ENCODE measurements at places on chromosomes 1 and 21.

GRCh38 chr1:118145721-118146120 is 39.3 kb downstream of the SPAG17 start:
- DNase-seq: no peak

DNA sequence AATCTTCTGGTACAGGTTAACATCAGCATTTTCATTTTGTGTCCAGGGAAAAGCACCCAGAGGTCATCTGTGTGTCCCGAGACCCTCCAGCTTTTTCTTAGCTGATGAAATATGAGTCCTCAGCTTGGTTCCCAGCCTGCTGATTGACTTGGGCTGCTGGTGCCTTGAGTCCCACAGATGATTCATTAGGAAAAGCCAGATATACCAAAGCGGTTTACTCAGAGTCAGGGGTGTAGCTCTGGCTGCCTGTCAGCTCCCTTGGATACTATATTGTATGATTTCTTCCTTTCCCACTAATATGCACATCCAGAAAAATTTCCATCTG is 43.7 kb upstream of the MAB21L3 start:
- DNase-seq: no peak

GRCh38 chr1:25569597-25570396 is 26.4 kb downstream of the LDLRAP1 start:
- no peak for DNase-seq

DNA sequence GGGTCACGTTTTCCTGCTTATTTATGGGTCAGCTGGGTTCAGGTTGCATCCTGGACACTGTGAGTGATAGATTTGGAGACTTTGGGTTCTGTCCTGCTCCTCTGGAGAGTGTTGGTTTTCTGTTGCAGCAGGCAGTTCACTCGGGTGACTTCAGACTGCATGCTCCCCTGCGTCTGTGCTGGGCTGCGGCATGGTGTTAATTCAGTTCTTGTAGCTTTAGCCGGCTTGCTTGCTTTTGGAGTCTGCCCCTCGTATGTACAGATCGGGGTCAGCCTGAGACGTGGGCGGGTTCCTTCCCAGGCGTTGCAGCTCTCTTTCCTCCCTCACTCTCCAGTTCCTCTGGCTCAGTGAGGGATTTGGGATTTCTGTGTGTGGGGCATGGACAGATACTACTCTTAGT is 38.0 kb downstream of the PCNT start:
- DNase-seq: no peak

DNA sequence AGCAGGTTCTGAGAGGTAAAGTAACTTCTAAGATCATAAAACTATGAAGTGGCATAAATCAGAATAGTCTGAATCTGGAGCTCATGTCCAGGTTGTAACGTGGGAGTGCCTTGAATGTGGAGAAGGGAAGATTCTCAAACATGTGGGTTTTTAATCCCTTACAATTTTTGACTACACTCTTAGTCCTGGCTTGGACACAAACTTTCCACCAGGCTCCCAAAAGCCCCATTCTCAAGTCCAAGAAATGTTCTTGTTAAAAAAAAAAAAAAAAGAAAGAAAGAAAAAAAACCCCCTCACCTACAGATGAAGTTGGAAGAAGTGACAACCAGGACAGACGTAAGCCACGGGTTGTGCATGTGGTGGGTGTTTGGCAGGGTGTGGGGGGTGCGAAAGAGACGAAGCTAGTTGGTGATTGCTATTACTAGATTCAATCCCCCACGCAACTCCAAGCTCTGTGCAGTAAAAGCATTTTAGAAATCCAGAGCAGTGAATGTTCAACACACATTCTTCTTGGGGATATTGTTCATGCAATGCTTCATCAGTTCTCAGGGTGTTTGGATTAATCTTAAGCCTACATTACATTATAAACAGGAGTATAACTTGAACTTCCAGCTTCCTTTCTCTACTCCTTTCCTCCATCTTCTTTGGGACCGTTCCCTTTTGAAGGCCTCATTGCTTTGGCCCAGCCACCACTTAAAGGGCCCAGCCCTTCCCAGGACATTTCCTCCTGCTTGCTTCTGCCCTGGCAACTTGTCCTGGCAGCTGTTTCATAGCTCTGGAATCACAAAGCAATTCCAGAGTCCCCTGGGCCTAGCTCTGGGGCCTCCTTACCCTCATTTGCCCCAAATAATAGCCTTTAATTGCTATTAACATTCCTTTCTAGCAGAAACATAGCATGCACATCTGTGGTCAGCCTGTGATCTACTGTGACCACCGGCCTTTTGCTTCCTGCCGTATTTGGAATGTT is 41.8 kb downstream of the PHC2 start:
- no peak for DNase-seq

DNA sequence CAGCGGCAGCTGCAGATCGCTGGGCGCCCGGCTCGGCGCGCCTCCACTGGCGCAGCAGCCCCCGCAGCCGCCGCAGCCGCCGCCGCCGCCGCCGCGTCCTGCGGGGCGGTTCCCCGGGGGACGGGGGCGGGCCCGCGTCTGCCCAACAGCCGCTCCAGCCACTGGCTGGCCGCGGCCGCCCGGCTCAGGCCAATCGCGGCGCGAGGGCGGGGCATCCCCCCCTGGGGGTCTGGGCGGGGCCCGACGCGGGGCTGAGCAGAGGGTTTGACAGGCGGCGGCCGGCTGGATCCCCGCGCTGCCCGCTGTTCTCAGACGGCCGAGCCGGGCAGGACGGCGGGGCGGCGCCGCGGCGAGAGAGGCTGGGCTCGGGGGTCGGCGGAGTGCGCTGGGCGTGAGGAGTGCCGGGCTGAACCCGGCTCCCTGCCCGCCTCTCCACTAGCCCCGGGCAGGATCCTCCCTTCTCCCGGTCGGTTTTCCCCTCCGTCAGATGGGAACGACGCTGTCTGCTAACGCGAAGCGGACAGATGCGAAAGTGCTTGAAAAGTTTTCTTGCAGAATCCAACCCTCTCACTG is at the start of gene GLIS1:
Gene GLIS1, minus strand, starts transcription at position 56 of the 573 bp plus-strand sequence. CDS start 1,100 bp downstream, outside the sequence.
- DNase-seq: peak; percentile 64

DNA sequence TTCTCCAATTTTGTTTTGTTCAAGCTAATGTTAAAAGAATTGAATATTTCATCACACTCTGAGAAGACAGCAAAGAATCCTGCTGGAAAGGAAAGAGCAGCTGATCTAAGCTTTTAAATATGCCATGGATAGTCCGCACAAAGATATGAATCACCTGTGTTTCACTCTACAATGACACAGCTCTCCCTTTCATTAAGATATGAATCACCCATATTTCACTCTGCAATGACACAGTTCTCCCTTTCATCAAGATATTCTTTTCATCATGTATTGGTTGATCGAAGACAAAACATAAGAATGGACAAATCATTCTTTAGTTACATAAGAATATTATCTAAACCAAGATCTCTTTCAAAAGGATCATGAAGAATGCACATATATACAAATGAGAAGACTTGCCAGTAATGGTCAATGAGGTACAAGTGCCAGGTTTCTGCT is 367.3 kb downstream of the SMYD3 start:
- DNase-seq: no peak

DNA sequence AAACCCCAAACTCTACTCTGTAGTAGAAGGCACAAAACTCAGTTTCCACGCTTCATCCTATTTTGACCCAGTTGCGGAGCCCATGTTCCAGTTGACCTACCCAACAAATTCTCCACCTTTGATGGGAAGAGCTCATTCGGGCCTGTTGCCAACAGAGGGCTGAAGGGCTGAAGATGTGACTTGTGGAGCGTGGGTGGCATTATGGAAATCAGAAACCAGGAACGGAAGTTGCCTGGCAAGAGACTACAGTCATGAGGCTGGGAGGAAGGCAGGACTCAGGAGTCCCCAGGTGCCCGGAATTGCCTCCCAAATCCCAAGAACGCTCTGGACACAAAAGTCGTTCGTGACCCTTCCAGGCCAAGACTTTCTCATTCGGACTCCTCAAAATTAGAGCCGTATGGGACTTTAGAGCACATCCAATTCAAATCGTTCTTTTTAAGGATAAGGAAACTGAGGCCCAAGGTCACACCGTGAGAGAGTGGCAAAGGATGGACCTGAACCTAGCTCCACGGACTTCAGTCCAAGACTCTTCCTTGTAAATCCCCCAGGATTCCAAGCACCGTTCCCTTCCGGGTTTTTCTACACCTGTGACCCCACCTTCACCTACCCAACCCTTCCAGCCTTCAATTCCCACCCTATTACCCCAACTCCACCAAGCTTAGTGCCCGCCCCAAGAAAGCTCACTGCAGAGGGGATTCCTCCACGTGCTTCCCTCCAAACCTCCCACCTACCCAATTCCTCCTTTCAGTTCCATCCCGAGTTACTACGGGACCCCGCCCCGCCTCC is 739 bp downstream of the SMG5 start:
- peak; percentile 41 for DNase-seq

- DNase-seq: no peak
These were observed 247.8 kb downstream of the RRAGC start for GRCh38 chr1:38611664-38612211.

- no peak for DNase-seq
These were observed 1.0 kb upstream of the ERG start for GRCh38 chr21:38499296-38499695.

- DNase-seq: no peak
These were observed 12.3 kb downstream of the KCNA2 start for GRCh38 chr1:110593902-110594301.

DNA sequence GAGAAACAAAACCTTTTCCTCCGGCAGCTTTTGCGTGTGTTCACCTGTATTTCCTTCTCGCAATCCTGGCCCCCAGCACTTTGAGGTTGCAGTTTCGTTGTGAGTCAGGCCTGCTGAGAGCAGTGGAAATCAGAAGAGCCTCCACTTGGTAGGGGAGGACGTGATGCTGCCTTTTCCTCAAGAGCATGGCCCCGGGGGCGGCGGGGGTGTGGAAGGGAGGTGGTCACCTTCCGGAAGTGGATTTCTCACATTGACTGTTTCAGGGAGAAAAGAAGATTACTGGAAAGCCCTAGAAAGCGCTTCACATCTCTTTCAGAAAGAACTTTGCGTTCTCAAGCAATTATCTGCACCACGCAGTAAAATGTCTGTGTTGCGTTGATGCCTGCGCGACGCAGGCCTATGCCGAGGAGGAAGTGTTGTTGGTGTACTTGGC is 12.2 kb upstream of the IL10 start:
- DNase-seq: no peak

GRCh38 chr21:42413500-42413899 is 9.8 kb downstream of the UBASH3A start:
- no peak for DNase-seq

- peak; percentile 35 for DNase-seq
These were observed 693 bp downstream of the RAB4A start for GRCh38 chr1:229271448-229272159.

GRCh38 chr1:177710696-177711620 is 258.9 kb downstream of the SEC16B start:
- DNase-seq: no peak

- DNase-seq: no peak
These were observed 90.3 kb upstream of the DUSP10 start for GRCh38 chr1:221832151-221832550.

- no peak for DNase-seq
These were observed 142.8 kb upstream of the SAMSN1 start for GRCh38 chr21:14688936-14689335.

DNA sequence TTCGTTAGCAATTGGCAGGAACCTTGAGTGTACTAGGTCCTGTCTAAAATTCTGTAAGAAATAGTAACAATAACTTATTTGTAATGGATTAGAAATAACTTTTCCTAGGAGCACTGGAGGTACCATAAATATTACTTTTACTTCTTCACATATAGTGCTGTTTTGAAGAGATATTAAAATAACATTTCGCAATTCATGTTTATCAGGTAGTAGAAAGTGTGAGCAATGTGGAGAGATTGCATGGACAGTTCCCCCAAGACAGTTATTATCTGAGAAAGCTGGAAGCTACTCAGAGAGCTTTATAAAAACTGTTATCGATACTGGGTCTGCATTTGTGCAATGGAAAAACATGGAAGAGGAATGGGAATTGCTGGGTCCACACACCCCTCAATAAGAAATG is 128.5 kb upstream of the KIF26B start:
- no peak for DNase-seq

GRCh38 chr1:193909406-193910082 is 723.1 kb upstream of the B3GALT2 start:
- no peak for DNase-seq

DNA sequence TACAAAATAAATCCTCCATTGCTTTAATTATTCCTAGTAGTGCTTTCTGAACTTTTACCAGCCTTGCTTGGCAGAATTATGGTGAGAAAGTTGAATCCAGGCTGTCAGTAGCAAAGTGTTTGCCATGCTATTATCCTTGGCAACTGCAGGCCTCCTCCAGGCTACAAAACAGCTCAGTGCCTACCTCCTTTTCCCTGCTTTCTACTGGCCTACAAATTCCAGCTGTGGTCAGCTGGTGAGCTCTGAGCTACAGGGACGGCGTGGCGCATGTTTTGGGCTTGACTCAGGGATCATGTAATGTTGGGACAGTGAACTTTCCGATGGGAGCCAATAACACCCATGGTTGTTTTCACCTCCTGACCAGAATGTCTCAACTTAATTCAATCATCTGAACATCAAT is 456.1 kb upstream of the ADAMTS5 start:
- peak; percentile 27 for DNase-seq

- DNase-seq: peak; percentile 84
These were observed at the start of gene ADGRL2 for GRCh38 chr1:81800695-81801650. ADGRL2 (plus strand) TSS chr1:81800934; CDS start chr1:81836985, 36,051 bp downstream.

DNA sequence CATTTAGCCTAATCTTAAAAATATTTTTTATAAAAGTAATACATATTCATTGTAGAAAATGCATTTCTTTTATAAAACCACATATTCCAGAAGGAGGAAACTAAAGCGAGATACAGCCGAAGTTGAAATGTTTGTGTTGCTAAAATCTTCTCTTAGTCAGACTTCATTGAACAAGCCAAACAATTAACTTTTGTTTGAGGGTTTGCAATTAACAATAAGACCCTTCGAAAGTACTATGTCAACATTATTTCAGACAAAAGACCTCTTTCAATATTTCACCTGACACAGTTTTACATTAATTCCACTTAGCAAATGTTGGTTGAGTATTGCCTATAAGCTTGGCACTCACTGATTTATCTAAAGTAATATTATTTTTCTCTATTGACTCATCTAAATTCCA is 354.0 kb upstream of the ADAMTS5 start:
- no peak for DNase-seq

DNA sequence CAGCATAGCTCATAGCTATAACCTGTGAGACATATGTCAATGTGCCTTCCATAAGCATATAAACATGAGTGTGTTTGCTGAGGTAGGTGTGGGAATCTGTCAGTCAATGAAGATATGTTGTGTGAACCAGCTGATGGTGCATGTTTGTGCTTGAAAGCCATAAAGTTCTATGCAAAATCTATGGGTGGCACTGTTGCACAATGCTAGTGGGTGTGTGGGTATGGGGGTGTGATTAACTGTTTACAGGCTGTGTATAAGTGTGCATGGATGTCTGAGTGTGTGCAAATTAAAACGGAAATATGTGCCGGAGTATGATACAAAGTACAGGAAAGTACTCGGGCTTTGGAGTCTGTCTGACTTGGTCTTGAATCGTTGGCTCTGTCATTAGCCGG is 1.0 kb upstream of the ATP2B4 start:
- peak; percentile 32 for DNase-seq

GRCh38 chr1:223229756-223230155 is 86.7 kb upstream of the TLR5 start:
- no peak for DNase-seq

- no peak for DNase-seq
These were observed 24.9 kb downstream of the ZNF281 start for GRCh38 chr1:200384818-200385390.

GRCh38 chr1:213977486-213977842 is 10.3 kb upstream of the PROX1 start:
- no peak for DNase-seq

- no peak for DNase-seq
These were observed 6.8 kb downstream of the CNN3 start for GRCh38 chr1:94920061-94920460.
